ENCODE measurements at places on chromosomes 13 and 19.

- DNase-seq: no peak
Observed at GRCh38 chr19:2034729-2035589, 16.1 kb downstream of the MKNK2 start.

- DNase-seq: no peak
Observed at GRCh38 chr19:46950526-46951170, 69.0 kb upstream of the NPAS1 start.

- DNase-seq: no peak
Observed at GRCh38 chr13:39282400-39282972, 244.2 kb downstream of the NHLRC3 start.

DNA sequence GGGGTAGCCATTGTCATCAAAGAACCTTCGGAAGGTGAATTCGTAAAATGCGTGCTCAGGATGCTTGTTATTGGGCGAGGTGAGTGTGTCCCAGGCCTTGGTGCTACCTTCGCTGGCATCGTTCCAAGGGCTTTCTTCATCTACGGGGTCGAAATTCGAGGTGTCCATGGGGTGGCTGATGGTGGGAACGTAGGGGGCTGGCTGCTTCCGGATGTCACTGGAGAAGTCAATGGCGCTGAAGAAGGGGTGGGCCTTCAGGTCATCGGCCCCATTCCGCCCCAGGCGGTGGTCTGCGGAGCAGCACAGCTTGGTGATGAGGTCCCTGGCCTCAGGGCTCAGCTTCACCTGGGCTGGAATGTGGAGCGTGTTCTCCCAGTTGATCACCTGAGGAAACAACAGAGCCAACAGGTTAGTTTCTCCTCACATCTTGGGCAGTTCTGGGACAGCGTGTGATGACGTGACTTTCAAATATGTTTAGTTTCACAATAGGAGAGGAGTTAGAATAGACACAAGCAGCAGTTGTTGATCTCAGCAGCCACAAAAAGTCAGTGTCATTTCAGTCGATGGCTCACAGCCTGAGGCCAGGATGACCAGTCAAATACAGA, 72.5 kb upstream of the XPO4 start:
- DNase-seq: no peak

Measured in fibroblast of gingiva (primary cell).